ENCODE measurements at places on chromosomes 7 and 10.

- DNase-seq, result no peak
Measured at GRCh38 chr10:70319824-70320223, 36.0 kb upstream of the NPFFR1 start.

DNA sequence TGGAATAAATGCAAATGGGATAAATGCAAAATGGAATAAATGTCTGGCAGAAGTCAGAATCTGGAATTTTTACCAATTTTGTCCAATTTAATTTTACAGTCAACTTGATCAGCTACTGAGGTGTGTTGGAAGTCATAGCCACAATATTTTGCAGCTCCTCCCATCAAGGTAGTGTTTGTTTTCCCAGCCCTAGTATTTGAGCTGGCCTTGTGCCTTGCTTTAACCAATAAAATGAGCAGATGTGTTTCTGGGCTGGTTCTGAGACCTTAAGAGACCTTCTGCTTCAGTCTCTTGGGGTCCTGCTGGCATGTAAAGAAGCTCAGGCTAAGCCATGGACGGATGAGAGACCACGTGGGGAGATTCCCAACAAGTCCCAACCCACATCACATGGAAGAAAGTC is 42.7 kb upstream of the RSBN1L start:
- no peak for DNase-seq

DNA sequence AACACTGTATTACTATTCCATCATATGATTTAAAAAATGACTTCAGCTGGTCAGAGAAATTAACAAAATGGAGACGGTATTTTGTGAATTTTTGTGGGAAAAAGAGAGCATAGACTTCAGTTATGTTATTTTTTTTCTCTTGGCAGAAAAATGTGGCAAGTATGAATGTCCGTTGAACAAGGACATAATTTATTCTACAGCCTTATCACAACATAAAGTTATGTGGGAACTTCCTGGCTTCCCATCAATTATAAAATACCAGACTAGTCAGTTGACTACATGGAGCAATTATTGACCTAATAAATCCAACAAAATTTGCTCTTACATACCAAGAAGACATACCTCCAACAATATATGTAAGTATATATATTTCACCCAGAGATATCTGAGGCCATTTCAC is 88.6 kb upstream of the PPP1R3A start:
- DNase-seq, result no peak

GRCh38 chr7:133602291-133602690 is 349.4 kb downstream of the EXOC4 start:
- no peak for DNase-seq

- no peak for DNase-seq
Measured at GRCh38 chr7:46881507-46882127, 700.3 kb downstream of the TNS3 start.

- no peak for DNase-seq
Measured at GRCh38 chr10:103850572-103850895, 4.8 kb downstream of the SH3PXD2A start.

DNA sequence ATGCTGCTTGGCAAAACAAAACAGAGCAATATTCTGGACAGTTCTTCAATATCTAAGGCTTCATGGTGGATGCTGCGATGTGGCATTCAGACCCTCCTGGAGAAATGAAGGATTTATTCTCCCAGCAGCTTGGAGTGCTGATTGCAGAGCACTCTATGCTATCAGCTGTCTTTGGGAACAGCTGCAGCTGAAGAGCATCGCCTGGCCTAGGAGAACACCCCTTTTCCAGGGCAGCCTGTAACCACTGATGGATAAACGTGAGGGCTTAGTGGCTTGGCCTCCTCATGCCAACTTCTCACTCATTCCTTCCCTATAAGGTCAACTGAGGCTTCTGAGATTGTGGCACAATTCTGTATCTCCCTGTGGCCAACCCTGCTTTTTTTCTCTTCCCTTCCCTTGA is 638.1 kb upstream of the CNTNAP2 start:
- no peak for DNase-seq

- no peak for DNase-seq
Measured at GRCh38 chr7:111239437-111239836, 148.5 kb downstream of the LRRN3 start.

GRCh38 chr10:127125331-127125730 is 71.1 kb downstream of the INSYN2A start:
- DNase-seq, result no peak

- DNase-seq, result no peak
Measured at GRCh38 chr10:124530816-124531215, 69.2 kb downstream of the LHPP start.

DNA sequence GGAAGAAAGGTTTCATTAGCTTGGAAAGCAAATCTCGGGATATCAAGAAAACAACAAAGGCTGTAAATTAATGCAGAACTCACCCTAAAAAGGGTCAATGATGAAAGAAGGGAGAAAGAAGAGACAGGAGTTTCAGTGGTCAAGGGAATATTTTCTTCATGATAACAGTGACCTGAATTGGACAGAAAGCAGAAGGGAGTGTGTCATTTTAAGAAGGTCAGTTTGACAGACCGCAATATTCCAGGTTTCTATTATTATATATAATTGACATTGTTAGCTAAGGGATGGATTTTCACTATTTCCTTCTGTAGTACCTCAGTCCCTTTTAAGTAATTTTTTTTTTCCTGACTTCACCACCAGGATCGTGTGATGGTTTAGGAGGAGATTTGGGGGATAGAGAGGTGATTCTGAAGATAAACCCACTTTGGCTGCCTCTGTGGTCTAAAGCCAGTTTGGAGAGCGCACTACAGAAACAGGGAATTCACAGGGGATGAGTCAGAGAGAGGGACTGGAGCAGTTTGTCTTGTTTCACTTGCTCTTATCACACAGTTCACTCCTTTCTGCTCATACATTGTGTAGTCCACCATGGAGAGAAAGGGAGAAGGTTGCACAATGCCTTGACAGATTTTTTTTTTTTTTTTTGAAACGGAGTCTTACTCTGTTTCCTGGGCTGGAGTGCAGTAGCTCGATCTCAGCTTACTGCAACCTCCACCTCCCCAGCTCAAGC is 417.9 kb downstream of the AUTS2 start:
- DNase-seq, result no peak

DNA sequence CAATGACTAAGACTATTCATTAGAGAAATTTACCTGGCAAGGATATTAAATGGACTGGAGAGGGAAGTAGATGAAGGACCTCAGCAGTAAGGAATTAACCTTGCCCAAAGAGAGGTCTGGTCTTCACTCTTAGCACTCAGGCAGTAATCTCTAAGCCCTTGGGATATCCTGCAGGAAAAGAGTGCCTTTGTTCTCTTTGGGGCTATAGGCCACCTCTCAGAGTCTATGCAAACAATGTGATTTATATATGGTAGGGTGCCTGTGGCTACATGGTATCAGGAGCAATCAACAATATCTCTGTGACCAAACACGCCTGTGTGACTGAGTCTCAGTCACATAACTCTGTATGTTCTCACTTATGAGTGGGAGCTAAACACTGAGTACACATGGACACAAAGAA is 154.7 kb upstream of the CDK1 start:
- DNase-seq, result no peak

- DNase-seq, result no peak
Measured at GRCh38 chr10:58414270-58415041, 29.2 kb downstream of the TFAM start.

GRCh38 chr10:8539056-8539455 is 484.6 kb downstream of the GATA3 start:
- DNase-seq, result no peak

- no peak for DNase-seq
Measured at GRCh38 chr10:6973899-6974298, 393.8 kb upstream of the PRKCQ start.

DNA sequence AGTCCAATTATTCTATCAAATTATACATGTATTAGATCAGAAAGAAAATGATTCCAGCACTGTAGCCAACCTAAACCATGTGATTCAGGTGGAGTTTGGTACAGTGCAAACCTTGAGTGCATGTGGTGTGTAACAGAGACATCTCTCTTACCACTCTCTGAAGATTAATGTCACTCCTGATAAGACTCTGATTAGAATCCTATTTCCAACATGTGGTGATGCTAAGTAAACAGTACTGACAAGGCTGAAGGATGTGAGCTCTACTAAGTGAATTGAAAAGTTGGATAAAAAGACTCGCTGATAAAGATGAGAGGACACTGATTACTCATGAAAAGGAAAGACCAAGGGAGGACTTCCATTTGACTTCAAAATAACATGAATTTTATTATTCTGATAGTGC is 232.0 kb downstream of the SDK1 start:
- no peak for DNase-seq

GRCh38 chr7:145378197-145378596 is 542.3 kb upstream of the TPK1 start:
- no peak for DNase-seq

DNA sequence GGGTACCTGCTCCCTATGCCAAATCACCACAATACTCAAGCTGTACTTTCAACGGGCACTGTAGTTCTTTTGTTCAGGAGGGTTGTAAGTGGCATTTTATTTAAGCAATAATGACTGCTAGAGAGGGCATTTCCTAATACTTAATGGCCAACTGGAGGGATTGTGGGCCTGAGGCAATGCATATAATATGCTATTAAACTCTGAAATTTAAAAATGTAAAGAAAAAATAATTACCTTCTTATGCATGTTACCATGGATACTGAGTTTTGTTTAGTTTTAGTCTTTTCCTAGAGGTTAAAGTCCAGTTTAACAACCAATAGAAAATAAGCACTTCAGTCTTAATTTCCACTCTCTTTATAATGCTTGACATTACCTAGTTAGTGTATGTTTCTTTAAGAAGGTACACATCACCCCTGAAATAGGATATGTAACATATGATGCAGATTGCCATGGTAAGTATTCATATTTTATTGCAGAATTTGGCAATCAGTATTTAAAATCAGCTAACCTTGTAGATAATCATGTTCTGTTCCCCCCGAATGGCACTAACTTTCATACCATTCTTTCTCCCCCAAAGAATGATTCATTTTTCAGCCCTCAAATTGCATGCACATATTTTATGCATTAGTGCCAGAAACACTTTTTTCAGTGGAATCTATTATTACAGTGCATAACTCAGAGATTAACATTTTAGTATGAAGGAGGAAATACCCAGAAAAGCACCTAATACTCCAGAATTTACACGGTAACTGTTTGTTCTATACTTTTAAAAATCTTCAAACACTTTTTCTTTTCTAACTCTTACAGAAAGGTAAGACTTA is 90.3 kb upstream of the ZNF438 start:
- DNase-seq, result no peak

DNA sequence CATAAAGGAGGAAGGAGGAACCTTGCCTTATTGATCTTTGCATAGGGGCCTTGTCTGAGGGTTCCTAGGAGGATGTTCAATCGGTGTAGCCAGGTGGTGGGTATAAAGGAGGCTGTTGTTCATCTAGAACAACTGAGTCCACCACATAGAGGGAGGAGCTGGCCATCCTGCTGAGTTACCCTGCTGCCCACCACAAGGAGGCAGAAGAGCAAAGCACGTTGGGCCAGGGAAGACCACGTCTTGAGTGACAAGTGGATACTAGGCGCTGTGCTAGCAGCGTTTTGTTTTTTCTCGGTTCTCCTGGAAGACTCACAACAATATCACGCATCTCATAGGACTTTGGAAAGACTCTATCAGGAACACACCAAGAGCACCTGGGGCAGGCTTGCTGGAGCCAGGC is 20.0 kb downstream of the FOXI2 start:
- DNase-seq, result no peak

DNA sequence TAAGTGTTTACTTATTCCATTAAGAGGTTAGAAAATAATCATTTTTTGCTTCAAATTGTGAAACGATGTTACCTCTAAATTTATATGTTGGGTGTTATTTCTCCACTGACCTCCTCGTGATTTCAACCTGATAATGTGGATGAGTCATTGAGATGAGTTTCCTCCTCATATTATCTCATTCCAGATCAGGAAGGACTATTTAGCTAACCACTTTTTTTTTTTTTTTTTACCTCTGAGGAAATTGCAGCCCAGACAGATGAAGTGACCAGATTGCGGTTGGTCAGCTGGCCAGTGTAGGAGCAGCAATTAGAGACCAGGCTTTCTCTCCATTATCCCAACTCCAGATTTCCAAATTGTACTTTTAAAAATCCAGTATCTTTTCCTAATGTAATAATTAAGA is 248.7 kb downstream of the FZD1 start:
- no peak for DNase-seq

DNA sequence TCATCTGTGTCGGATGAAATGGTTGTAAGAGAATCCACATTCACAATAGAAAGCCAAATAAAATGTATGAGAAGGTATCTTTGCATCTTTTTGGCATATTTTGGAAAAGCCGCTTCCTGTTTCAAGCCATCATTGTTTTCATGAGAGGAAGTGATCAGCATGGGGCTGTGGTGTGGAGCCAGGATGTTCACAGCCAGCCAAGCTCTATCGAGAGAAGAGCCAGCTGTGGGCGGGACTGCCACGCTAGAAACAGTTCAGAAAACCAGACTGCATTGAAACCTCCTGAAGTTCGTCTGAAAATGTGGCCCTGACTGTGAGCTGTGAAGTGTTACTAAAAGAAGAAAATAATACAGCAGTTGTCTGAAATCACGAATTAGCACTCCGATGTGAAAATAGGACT is 21.2 kb upstream of the NPS start:
- no peak for DNase-seq

- DNase-seq, result no peak
Measured at GRCh38 chr7:79452032-79452494, 1.4 kb downstream of the MAGI2 start.

DNA sequence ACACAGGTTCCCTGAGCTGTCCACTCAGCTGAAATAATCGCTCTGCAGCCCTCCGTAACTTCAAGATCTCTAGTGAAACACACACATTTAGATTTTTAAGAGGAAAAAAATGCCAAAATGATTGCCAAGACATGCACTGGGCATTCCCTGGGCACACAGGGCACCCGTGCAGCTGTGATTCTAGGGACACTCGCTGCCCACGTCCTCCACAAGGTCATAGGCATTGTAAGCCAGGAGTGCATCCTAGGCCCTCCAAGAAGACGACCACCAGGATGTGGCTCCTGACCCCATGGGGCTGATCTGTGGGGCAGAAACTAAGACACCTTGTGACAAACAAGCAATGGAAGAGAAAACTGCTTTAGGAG is 563.3 kb downstream of the PTPRN2 start:
- DNase-seq, result no peak

DNA sequence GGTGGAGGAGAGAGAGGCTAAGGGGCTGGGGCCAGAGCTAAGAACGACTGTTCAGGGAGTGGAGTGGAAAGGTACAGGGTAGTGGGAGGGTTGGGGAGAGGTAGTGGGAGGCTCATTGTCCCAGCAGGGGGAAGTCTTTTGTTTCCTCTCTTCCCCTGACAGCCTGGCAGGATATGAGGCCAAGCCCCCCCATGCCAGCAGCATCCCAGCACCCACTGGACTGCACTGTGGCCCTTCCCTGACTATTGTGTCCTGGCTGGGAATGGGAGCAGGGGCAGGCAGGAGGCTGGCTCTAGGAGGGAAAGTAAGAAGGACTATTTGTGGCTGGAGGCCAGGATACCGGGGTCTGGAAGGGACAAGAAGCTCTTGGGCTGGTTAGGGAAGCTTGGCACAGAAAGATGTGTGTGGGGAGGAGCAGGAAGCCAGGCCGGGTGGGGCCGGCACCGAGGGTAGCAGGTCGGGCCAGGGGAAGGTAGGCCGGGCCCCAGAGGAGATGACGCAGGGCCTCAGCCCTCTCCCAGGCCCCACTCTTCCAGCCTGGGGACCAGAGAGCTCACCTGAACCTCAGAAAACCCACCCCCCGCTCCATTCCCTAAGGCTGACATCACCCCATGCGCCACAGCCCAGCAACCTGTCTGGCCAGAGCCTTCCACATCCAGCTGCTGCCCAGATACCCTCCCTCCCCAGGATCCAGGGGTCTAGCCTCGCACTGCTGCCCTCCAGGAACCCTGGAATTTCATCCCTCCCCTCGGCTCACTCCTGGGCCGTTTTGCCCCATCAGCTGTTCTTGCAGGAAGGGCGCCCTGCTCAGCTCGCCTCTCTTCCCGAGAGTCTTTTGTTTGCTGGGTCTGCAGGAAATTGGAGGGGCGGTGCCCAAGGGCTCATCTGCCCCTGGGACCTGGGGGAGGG is 8.8 kb upstream of the EPHB4 start:
- DNase-seq, result no peak

Measured in stimulated activated naive CD4-positive, alpha-beta T cell treated with Interleukin-2 at 50 U/mL for 16 hours (primary cell).